ENCODE measurements at places on chromosomes 4 and X.

DNA sequence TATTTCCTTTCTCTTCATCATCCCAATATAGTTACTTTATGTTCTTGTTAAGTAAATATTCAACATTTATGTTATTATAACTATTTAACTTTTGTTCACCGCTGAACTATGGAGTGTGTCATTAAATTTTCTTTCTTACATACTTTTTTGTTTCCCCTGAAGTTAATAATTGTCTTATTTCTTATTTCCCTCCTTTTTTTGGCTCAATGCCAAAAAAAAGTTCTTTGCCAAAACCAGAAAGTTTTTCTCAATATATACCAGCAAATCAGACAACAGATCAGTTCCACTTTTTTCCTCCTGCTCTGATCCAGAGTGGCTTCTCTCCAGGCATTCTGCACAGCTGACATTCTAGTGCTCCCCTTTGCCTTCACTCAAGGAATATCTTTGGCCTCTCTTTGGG lies 187.0 kb upstream of the PPARGC1A start:
- DNase-seq: no peak

DNA sequence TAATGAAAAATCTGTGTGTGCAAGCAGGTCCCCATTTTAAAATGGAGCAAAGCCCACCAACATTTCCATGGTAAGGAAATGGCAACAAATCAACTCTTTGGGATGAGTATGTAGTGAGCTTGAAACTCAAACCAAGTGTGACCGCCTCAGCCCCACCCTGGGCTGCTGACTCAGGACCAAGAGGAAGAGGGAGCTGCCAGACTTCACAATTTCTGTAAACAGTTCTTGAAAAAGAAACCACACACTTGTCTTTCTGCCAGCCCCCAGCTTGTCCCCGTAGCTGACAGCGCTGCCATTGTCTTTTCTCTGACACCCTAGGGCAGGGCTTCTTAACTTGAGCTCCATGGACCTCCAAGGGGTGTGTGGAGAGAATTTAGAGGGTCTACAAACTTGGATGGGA lies 10.3 kb downstream of the RTL5 start:
- no peak for DNase-seq

- DNase-seq: no peak
These were observed 35.2 kb upstream of the F9 start for GRCh38 chrX:139495324-139495723.

DNA sequence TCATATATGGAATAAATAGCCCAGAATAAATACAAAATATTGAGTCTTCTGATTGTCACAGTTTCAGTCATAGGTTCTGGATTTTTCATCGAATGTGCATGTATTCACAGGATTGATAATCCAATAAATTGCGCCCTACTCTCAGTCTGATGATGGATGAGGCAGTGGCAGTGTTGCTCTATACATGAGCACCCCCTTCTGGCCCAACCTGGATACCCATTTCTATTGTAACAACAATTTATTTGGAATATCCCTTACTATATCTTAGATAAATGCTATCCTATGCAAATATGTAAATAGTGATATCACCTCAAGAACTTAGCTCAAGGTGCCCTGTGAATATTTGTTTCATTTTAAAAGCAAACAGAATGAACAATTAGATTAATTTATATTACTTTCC lies 733.7 kb upstream of the PABPC4L start:
- no peak for DNase-seq

DNA sequence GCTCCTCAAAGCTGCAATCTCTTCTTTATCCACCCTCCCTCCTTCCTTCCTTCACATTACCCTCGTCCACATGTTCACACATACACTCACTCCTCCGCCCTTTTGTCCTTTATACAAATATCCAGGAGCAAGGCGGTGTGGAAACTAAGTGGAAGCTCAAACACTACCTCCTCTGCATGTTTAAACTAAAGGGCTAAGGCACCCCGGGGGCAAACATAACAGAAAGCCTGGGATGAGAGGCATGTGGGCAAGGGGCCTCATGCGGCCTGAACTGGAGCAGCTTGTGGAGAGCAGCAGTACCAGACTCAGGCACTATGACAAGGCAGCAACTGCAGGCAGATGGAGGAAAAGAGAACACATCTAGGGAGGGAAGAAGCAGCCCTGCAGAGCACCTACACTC lies 9.5 kb downstream of the MAB21L2 start:
- no peak for DNase-seq

DNA sequence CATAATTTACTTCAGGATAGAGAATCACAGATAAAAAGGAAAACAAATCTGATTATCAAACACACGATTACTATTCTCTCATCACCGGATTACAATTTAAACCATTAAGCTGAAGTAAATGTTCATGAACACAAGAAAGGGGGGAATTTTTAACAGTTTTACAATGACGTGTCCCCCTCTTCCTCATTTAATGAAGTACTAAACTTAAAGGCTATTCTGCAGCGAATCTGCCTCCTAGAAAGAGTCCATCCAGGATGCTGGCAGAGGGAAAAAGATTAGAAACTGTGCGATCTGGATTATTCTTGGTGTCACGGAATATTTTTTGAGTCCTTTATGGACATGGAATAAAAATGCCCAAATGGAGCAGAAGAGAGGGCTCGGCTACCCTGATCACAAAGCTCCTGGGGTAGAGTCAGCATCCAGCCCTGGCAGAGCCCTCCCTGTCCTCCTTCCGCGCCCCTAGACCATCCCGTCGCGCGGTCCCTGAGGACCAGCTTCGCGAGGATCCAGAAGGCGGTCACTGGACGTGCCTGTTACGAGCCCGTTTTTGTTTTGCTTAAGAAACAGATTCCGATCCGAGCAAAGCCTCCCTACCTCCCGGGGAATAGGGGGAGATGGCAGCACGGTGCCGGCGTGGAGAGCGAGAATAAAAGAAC lies 1.2 kb downstream of the ELF2 start:
- peak; percentile 71 for DNase-seq

DNA sequence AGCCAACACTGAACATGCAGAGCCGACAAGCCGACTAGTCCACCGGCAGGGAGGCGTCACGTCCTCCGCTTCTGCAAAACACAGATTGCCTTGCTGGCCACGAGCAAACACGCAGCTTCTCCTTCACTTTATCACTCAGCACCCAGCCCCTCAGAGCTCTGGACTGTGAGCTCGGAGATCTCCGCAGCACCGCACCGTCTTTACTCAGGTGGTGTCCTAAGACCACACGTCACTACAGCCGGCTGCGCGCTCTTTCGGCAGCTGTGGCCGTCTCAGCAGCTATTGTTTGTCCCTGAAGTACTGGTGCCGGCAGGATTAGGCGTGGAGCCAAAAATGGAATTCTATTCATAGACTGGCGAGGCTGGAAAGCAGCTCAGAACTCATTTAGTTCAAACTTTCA lies 72.0 kb downstream of the FAT1 start:
- peak; percentile 71 for DNase-seq

GRCh38 chr4:73730867-73731266 lies 9.5 kb upstream of the CXCL8 start:
- no peak for DNase-seq

- no peak for DNase-seq
These were observed 116.6 kb downstream of the PAPSS1 start for GRCh38 chr4:107603430-107603829.

DNA sequence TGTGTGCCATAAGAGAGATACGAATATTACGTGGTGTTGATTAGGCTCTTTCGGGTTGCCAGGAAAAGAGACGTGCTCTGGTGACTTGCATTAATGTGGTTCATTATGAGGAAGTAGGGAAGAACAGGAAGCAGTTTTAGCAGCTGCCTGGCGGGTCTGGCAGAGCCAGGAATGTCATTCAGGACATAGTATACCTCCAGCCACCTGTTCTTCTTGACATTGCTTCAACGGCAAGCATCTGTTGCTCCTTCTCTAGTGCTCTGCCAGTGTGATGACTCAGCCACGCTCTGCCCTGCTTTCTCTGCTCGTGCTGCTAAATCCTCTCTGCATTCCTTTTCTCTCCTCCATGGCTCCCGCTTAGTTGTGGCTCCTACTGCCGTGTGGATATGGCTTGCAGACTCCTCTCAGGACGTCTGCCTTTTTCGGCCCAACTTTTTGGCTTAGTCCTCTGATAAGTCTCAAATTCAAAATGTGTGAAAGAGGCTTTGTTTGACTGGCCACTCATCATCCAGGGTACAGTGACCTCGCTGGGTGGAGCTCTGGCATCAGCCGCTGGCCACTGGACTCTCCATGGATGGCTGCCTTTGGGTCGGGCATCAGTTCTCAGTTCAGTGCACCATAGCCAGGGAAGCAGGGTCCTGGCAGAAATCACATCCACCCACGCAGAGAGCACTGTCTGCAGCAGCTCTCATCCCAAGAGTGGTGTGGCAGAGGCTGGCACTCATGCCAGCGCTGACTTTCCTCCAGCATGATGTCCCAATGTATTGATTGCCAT lies 89.3 kb upstream of the KLF3 start:
- peak; percentile 61 for DNase-seq

- DNase-seq: no peak
These were observed 79.4 kb downstream of the FAT1 start for GRCh38 chr4:186644311-186644638.

GRCh38 chrX:40474205-40474626 lies 106.6 kb upstream of the ATP6AP2 start:
- DNase-seq: no peak

DNA sequence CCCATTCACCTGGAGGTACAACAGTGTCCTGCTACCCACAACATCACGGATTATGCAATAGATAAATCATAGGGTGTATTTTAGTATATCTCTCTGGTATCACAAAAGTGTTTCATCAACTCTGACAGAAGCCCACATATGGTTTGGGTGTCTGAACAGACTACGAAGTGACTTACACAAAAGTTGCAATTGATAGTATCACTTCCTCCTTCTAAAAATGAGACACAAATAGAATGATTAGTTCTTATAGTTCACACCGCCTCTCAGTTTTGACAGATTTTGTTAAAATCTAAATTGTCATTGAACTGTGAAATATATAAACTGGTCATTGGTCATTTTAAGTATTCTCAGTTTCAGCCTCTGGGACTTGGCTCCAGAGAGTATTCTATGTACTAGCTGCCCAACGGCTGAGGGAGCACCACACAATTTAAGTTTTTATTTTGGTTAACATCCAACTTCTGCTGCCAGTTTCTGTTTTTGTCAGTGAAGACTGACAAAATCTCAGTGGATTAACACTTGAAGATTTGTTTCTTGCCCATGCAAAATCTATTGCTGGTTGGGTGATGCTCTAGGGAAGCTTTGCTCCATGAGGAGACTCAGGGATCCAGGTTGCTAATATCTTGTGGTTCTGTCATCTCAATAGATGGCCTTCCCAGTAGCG lies 113.8 kb upstream of the PUDP start:
- no peak for DNase-seq

GRCh38 chrX:71107762-71108360 lies 1.3 kb upstream of the CXorf65 start:
- no peak for DNase-seq

DNA sequence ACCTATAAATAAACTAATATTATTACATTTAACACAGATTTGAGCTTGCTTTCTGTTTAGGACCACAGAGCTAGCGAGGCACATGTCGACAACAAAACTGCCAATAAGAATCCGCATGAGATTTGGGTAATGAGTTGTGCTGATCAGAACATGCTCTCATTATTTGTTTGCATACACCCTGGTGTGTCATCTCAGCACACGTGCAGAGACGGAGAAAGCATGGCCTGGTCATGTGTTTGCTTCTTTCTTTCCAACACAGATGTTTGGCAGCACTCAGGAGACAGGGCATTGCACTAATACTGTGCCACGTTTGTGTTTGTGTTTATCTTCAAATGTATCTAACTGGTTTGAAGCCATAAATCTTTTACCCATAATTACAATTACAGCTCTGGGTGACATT lies 364.8 kb downstream of the ARAP2 start:
- no peak for DNase-seq

Measured in hippocampal formation (tissue), 2 donors.